T follicular helper cell (primary cell): ENCODE measurements at places on chromosomes 7 and 10.

DNA sequence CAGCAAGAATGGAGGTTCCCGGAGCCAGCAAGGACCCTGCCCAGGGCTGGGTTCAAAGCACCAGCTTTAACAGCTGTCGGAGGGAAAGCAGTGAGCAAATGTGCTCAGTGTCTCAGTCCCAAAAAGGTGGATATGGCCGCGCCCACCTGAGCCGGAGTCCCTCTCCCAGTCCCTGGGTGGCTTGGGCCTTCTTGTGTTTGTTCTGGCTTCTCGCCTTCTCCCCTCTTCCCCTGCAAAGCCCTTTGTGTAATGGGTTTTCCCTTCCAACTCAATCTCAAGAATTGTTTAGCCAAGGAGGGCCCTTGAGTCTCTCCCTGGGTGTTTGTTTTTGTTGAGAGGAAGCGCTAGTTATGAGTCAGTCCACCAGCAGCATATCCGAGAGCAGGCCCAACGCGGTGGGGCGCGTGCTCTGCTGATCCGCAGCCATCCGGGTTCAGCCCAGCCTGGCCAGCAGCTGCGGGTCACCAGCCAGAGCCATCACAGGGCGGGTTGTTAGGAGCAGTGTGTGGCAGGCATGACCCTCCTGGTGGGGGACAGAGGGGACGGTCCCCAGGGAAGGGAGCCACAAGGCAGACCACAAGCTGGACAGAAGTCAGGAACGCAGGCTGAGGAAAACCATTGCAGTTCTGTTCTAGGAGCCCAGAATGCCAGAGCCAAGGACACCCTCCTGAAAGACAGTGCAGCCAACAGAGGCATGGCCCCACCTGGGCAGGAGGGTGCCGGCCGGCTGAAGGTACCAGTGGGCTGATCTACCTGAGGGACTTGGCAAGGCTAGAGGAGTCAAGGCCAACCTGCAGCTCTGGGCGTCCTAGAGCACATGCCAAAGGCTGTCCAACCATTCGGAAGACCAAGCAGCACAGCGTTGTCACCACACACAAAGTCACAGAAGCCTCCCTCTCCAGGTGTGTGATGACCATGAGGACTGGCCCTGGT is 21.3 kb downstream of the CALML3 start:
- no peak for DNase-seq

DNA sequence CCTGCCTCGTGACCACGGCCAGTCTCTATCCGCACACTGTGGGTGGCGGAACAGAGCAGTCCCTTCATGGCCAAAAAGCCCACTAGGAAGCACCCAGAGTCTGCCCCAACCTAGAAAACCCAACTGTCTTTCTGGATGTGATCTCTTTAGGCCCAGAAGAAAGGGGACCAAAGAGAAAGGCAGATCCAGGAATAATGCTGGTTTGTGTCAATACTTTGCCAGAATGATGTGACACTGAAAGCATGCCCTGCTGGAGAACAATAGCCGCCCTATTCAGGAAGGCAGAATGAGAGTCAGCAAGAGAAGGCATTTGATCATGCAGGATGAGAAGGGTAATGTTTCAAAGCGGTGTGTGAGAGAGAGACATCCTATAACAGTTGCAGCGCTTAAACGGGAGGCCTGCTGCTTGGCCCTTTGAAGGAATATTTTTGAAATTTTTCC is 274.7 kb downstream of the USP6NL start:
- no peak for DNase-seq

DNA sequence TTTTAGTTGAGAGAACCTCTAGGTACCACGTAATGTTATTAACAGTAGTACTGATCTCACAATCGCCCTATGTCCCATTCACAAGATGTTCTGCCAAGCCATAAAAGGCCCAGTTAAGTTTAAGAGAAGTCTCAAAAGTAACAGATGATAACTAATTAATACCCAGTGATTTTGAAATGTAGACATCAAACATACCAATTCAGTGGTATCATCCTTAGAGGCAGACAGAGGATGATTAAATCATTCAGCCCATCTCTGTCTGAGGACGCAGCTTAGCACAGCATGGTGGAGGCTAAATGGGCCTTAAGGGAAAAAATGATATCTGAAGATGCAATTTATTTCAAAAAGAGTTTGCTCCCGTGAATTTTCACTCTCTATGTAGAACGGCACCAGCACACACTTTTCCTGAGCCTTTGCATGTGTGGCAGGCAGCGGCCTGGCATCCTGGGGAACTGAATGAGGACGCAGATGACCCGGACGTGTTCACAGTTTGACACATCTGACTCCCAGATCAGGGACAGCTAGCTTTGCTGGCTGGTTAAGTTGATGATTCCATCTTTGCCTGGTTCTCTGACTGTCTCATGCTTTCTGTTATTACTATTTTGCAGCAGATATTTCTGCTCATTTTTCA is 13.4 kb downstream of the EGFR start:
- no peak for DNase-seq

DNA sequence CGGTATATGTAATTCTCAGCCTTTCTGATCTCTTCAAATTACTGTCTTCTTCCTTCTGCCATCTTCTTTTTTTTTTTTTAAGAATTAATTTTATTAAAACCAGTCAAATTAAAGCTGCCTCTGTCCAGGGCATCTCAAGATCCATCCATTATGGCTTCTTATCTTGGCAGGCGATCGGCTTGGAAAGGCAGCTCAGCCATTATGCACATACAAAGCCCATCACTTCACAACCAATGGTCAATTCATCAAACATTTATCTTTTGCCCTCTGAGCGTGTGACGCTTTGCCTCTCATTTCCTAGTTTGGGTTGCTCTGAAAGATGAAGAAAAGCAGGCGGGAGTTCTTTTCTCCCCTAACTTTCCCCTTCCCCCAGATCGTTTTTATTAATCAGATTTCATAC is 591.6 kb downstream of the LRMDA start:
- DNase-seq = no peak
